ENCODE measurements at places on chromosomes 11 and 22.

- peak; percentile 32 for DNase-seq
Measured at GRCh38 chr11:107898270-107898669, 30.0 kb upstream of the RAB39A start.

DNA sequence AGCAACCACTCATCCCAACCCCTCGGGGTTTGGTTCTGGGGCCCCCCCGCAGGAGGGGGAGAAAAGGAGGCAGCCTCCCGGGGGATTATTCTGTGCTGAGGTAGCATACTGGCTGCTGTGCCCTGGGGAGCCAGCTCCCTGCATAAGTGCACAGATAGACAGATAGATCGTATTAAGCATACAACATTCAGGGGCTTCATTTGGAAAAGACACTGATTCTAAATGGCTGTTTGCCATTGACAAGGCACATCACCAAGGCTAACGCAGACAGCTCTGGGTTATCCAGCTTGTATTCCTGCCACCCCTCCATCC is 547.9 kb downstream of the BUD13 start:
- no peak for DNase-seq

DNA sequence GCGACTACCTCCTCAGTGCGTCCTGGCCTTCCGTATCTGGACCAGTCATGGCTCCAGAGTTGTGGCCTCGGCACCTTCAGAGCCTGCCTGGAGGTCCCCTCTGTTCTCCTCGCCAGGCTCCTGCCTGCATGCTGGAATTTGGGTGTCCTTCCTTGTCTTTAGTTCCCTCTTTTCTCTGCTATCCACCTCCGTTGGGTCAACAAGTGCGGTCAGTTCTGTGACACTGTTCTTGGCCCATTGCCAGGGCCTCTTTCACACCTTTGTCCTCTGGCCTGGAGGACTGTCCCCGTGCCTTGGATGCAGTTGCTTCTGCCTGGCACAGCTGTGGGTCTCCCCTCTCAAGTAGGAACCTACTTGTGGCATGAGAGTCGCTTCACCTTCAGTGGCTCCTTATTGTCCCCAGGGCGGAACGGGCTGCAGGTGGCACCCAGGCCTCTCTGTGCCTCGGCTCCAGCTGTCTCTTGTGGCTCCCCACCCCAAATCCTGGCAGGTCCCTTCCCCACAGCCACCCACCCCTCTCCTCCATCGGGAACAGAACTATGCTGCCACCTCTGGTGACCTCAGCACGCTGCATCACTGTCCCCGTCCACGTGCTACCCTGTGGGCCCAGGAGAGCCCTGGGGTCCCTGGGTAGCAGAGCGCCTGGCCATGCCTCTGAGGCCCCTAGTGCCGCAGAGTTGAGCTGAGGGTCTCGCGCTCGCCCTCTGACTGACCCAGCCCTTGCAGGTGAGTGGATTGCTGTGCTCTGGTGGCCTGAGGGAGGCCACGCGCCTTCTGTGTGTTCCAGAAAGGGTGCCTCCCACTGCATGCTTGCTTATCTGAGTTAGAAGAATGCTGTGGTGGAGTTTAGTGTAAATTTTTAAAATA is 4.7 kb downstream of the DGCR8 start:
- no peak for DNase-seq

DNA sequence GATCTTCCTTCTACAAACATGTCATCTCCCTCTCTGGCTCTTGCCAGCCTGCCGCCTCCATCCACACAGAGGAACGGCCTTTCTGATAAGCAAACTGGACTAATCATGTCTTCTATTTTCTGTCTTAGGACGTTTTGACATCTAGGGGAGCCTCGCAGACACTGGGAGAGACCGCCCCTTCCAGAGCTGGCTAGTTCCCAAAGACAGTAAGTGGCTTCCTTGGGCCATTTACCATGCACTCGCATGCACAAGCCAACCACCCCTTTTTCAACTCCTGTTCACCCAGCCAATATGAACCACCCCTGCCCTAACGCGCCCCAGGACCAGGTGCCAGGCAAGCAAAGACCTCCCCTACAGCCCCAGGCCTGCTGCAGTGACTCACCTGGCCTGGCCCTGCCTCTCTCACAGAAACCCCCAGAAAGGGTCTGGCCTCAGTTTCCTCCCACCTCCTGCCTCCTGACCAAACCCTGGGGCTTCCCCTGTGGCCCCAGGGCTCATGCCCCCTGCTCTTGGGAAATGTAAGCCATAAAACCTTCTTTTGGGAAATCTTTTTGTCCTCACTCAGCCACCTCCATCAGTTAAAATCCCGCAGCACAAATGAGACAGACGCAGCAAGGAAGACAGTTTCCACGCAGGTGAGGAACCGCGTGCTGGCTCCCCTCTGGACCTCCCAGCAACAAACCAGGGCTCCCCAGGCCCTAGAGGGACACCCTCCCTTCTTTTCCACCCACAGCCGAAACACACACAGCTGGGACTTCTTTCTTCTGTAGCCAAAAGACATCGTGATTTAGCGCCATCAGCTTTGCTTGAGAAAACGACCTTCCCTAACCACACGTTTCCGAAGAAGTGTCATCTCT is 38.5 kb downstream of the SHANK2 start:
- no peak for DNase-seq

Measured in fibroblast of skin of left quadriceps (primary cell).